T-helper 1 cell (primary cell): ENCODE measurements at places on chromosomes 7 and 10.

DNA sequence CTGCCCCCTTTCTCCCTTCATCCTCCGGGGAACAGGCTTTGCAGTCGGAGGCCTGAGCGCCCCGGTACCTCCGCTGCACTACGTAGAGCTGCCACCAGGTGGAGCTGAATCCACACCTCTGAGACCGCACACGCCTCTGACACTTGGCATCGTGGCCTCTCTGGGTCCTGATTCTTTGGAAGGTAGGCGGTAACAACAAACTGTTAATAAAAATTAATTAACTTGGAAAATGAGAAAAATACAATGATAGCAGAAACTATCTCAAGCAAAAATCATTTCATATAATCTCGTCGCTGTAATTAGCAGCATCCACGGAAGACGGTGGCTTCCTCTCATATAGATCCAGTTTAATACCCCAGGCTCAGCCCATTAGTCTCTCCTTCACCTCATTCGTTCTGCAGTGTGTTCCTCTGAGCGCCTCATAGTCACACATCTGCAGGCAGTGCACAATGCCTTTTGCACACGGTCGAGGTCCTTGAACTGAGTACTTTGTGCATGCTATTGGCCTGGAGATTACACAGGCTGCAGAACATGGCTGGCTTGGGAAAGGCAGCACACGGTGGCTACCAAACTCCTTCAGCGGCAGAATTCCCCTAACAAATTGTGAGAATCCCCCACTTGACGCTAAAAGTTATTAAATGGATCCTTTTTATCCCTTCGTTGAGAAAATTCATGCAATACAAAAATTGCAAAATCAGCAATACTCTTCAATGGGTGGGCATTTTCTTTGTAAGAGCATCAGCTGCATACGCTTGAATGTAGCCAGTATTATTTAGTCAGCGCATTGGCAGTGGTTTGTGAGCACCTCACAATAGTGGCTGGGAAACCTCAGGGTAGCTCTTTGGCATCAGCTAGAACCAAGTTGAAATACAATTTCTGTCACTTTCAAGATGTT is 18.7 kb downstream of the OR9A2 start:
- peak; percentile 40 for DNase-seq

DNA sequence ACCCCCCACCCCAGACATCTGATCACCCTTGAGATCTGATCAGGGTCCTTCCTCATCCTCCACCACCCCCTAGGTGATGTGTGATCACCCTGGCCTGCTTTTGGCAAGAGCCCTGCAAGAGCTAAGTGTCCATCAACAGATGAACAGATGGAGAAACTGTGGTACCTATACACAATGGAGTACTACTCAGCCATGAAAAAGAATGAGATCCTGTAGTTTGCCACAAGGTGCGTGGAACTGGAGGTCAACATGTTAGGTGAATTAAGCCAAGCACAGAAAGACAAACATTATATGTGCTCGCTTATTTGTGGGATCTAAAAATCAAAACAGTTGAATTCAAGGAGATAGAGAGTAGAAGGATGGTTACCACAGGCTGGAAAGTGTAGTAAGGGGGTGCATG is 209.1 kb downstream of the USP6NL start:
- DNase-seq = no peak

GRCh38 chr7:116451957-116452729 is 47.4 kb upstream of the CAV2 start:
- DNase-seq = no peak

DNA sequence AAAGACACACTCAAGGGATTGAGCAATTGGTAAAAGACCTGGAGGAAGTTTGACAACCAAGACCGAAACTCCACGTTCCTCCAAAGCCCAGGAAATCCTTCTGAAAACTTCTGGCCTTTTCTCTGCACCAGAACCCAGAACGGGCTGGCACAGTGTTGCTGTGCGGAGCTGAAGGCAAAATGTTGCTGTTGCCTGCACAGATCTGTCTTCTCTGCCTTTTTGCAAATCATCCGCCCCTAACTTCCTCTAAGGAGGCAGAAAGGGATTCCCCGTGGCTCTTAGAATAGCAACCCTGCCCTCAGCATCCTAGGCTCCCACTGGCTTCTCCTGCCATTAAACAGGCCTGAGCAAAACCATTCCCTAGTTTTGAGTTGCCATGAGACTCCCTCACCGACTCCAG is 44.9 kb downstream of the FIGNL1 start:
- DNase-seq = no peak

- DNase-seq = no peak
Measured at GRCh38 chr7:113159746-113160339, 41.5 kb upstream of the SMIM30 start.

DNA sequence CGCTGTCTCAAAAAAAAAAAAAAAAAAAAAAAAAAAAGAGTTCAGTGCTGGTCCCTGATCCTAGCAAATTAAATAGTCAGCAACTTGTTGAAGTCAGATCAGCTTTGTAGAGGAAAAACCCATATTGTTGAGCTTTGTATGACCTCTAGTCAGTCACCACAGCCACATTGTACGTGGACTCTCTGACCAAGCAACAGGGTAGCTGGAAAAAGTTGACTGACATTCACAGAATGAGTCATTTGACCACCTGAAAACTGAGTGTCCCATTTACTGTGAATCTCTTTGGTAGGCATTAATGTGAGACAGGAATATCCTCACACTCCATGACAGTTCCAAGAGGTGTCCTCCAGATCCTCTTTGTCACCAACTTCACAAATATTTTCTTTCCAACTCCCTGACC is 371.1 kb downstream of the LRRTM3 start:
- DNase-seq = no peak

GRCh38 chr7:112047421-112047820 is 158.8 kb downstream of the DOCK4 start:
- DNase-seq = no peak

- no peak for DNase-seq
Measured at GRCh38 chr10:26528715-26529393, 90.7 kb downstream of the APBB1IP start.

DNA sequence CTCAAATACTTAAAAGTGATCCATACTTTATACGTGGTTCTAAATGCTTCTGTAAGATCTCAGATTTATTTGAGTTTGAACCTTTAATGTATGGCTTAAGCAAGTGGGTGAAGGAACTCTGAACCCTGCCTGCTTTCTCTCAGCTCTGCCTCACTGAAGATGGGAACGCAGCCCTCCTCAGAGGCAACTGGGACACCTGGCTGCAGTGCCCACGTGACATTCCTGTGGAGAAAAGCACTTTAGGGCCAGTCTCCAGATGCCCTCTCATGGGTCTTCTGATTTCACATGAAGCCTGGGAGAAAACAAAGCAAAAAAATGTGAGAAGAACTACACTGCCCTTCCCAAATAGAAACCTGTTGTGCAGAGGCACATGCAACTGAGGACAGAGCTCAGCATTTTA is 242.6 kb upstream of the ANKRD30A start:
- DNase-seq = no peak

DNA sequence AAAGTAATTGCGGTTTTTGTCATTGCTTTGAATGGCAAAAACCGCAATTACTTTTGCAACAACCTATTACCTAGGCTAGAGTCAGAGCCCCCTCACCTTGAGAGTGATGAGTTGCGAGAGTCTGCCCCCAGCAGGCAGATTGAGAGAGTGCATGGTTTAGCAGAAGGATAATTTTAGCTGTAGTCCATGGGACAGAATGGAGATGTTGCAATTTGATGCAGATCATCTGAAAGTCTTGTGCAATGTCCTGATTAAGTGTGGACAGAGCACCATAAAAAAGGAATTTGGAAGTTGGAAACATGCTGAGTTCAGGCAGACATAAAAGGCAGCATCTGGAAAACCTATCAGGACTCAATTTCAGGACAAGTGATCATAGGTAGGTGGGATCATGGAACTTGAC is 48.7 kb downstream of the GPR141 start:
- DNase-seq = no peak

GRCh38 chr10:2933924-2934323 is 133.4 kb upstream of the PFKP start:
- DNase-seq = no peak

DNA sequence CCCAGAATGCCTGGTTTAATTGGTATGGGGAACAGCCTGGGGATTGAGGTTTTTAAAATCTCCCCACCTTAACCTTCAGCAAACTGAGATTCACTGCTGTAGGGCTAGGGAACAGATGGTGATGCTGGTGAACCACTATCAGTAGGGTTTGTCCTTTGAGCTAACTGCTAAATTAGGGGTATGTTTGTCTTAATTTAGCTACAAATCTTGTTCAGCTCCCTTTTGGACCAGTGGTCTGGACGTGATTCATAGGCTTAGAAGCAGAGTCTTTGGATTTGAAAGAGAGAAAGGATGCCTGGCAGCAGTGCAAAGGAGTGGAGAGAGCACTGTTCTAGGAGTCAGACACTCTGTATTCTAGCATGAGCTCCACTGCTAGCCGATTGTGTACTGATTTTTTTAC is 2.8 kb downstream of the HDAC9 start:
- no peak for DNase-seq

DNA sequence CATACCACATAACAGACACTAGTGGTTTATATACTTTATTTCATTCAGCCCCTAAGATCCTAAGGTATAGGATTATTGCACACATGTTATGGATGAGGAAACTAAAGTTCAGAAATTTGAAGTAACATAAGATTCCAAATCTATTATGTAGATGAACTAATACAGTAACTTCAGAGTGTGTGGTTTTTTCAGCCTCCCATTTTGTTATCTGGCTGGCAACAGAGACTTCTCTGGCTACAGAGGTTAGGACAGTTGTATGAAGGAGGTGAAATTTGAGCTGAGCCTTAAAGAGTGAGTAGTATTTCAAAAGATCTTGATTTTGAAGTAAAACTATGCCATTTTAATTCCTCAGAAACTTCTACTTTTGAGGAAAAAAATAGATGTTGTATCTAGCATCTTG is 125.4 kb downstream of the MAPK8 start:
- no peak for DNase-seq

DNA sequence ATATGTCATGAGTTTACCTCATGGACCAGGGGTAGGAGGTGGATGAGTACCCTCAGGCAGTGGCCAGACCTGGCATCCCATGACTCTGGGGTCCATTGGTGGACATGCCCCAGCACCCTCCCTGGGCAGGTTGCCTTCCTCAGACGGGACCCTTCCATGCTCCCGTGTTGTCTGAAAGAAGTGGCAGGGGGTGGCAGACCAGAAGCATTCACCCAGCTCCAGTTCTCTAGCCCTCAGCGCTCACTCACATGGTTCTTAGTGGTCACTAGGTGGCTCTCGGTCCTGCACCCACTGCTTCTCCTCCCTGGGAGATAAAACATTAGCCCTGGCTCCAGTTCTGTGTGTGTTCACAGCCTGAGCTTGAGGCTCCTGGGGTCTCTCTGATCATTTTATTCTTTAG is 6.0 kb downstream of the RBP3 start:
- DNase-seq = no peak

DNA sequence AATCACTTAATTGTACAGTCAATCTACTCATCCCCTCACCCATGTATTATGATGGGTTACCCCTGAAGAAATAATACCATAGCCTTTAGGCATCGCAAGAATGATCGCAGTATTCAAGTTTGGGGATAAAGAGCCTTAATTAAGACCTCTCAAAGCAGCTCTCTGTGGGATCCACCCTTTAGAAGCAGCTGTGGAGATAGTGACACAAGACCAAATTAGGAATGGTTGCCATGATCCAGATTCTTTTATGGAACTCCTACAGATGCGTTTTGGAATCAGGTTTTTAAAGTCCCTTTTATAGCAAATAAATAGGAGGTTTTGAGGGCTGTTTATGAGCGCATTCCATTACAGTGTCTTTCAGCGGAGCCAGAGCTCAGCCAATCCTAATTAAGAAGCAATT is 12.2 kb downstream of the TES start:
- DNase-seq = no peak

GRCh38 chr7:155701972-155702544 is 57.6 kb downstream of the RBM33 start:
- DNase-seq = no peak

- peak; percentile 36 for DNase-seq
Measured at GRCh38 chr7:150516956-150517745, 2.5 kb downstream of the GIMAP7 start.

DNA sequence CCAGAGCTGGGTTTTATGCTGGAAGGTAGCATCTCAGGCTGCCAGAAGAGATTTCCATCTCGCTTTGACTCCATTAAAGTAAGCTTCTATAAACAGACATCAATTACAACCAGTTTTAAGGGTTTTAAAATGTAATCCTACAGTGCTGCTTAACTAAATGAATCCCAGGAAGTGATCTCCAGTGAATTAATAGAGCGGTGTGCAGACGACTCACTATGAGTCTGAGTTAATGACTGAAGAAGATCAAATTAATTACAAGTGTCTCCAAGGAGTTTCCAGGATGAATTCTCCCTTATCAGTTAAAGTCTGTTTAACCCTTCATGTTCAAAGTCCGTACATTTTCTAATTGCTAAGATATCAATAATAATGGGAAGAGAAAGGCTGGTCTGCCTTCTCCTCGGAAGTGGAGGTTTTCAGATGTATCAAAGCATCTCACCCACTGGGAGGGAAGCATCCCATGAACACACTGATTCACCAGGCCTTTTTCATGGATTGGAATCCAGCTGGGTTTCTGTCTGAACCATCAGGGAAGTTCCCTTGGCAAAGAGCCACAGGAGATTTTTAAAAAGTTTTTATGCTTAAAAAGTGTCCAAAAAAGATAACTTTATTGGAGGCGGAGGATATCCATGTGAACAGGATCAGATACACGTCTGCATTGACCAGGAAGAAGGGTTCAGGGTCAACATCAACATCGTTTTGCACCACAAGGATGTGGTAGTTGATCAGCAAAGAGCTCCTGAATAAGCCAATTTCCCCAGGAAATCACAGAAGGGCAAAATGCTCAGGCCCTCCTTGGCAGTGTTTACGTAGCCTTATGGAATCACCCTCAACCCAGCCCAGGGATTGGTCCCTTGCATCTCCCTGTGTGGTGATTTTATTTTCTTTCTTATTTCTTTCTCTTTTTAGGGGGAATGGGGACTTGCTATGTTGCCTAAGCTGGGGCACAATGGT is 288.2 kb downstream of the POU6F2 start:
- DNase-seq = no peak

DNA sequence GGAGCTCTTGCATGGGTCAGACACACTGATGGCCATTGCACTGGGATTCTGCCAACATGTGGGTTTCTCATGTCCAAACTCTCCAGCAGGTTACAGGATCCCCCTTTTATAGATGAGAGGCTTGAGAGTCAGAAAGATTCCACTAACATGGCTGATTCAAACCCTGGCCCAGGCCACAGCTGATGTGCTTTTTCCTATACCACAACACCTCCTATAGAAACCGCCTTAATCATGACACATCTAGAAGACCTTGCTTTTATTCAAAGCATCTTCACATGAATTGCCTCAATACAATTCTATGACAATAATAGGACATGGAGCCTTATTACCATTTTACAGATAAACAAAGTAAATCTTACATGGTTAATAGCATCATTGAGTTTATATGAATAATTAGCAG is 188.6 kb downstream of the DPY19L1 start:
- no peak for DNase-seq

GRCh38 chr7:5423976-5424748 is 528 bp upstream of the TNRC18 start:
- DNase-seq = no peak

DNA sequence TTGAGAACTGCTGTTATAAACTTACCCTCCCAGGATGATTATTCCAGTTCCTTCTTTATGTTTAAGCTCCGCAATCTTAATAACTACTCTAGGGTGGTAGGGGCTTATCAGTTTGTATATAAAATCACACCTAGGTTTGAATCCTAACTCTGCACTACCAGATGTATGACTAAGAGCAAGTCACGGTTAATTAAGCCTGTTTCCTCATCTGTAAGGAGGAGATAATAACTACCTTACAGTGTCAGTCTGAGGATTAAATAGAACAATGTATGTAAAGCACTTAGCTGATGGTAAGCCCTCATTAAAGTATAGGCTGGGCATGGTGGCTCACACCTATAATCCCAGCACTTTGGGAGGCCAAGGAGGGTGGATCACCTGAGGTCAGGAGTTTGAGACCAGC is 9.2 kb downstream of the DNA2 start:
- no peak for DNase-seq
